ENCODE measurements at places on chromosomes 7 and 10.

GRCh38 chr10:13984647-13985155 is 346.0 kb downstream of the FRMD4A start:
- DNase-seq = no peak

GRCh38 chr7:157516911-157517781 is 180.3 kb downstream of the DNAJB6 start:
- no peak for DNase-seq

- no peak for DNase-seq
Observed at GRCh38 chr7:136640977-136641376, 227.5 kb upstream of the CHRM2 start.

DNA sequence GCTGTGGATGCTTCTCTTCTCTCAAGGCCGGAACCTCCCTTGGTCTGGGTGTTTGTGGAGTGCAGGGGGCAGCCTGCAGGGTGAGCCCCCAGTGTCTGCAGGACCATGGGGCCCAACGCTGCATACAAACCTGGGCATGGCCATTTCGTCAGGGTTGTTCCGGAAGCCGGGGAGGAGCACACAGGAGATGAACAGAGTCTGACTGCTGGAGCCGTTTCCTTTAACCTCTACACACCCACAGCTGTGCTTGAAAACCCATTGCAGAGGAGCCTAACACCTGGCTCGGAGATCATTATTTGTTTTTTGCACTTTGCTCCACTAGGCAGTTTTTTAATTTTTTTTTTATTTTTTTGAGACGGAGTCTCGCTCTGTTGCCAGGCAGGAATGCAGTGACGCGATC is 167.6 kb upstream of the INSYN2A start:
- DNase-seq = no peak

DNA sequence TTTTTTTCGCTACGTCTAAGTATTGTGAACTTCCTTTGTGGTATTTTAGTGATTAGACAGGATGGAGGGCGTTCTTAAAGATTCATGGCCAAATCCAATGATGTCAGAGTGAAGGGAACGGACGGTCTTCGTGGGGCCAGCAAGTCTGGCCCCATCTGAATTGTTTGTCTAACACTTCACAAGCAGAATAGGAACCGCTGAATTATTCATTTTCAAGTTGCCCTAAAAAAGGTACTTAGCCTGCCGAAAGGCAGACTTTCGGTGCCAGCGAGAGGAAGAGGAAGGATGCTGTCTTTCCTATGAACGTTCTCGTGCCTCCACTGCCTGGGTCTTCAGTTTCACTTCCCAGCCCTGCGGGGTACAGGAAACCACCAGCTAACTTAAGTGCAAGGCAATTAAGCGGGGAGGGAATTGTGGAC is 145.7 kb upstream of the SH2B2 start:
- DNase-seq = no peak

- no peak for DNase-seq
Observed at GRCh38 chr7:51023547-51023946, 240.9 kb upstream of the GRB10 start.
